Left ventricle myocardium superior (tissue), 1 donor: ENCODE measurements at places on chromosomes 5 and 9. TPM values are rescaled to one million over a fixed set of nuclear protein-coding genes. Genes with fewer than 3 reads are reported as not detected.

The GBGT1 gene
- total RNA-seq = 6.2 TPM

GRCh38 chr9:72134801-72135200 is 14.4 kb upstream of the GDA start:
- no peak for DNase-seq

GRCh38 chr5:158821331-158821730 is 278.4 kb downstream of the EBF1 start:
- DNase-seq = no peak

DNA sequence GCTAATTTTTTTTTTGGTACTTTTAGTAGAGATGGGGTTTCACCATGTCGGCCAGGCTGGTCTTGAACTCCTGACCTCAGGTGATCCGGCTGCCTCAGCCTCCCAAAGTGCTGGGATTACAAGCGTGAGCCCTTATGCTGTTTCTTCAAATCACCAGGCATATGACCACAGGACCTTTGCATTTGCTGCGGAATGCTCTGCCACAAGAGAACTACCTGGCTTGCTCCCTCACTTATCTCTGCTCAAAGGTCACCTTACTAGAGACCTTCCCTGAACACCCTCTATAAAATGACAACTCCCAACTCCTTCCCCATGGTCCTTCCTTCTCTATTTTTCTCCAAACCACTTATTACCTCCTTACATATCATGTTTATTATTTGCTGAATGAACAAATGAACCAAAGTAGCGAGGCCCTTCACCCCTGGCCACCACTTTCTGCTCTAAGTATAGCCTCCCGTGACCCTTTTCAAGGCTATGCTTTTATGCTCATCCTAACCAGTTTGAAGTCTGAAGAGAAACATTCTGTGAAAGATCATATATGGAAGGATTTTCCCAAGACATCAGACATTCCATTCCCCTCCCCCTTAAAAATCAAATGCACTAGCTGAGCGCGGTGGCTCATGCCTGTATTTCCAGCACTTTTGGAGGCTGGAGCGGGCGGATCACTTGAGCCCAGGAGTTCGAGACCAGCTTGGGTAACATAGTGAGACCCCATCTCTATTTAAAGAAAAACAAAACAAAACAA is 1.3 kb downstream of the ZER1 start:
- no peak for DNase-seq

DNA sequence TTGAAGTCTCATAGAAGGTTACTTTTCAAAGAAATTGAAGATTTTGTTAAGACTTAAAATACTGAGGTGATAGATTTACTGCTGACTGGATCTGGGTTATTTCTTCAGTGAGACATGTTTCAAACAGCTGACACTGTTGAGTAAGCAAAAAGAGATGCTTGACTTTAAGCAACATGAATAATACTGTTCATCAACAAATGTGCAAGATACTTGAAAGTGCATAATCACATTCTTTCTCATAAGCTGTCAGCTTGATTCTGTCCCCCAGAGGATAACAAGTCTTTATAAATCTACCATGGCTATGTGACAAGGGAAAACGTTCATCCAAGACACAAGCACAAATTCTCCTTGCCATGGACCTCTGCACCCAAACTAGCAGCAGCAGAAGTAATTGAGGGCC is 260.1 kb upstream of the CDH18 start:
- no peak for DNase-seq

The RAB3C gene
- 0.84 TPM for total RNA-seq

- no peak for DNase-seq
Observed at GRCh38 chr5:39194466-39195136, 24.8 kb downstream of the FYB1 start.

GRCh38 chr5:75498208-75498777 is 13.1 kb downstream of the CERT1 start:
- no peak for DNase-seq

DNA sequence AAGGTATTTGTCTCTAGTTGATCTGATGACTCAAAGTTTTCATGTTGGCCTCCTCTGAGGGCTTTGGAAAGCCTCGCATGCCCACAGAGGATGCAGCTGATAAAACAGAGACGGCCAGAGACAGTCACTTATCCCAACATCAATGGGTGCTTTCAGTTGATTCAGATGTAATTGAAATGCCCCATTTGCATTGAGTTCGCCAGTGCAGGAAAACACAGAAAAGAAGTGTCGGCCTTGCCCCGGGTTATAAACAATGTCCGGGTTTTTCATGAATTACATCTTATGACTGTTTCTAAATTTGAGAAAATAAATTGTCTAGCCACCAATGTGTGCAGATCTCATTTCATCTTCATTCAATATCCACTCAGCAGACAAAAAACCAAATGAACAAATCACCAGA is 42.2 kb upstream of the ICE1 start:
- no peak for DNase-seq

DNA sequence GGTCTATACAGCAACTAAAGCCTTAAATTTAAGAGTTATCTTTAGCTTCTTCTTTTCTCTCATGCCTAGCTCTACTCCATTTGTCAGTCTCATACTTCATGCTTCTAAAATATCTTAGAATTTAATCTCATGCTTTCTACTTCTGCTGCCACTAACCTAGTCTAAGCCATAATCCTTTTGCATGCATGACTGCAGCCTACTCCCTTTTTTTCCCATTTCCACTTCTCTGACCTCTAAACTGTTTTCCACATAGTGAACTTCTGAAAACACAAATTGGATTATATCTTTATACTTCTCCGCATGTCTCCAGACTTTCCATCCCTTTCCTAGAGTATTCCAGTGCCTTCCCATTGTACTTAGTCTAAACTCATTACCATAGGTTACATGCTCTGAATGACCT is 193.0 kb downstream of the XRCC4 start:
- DNase-seq = no peak

DNA sequence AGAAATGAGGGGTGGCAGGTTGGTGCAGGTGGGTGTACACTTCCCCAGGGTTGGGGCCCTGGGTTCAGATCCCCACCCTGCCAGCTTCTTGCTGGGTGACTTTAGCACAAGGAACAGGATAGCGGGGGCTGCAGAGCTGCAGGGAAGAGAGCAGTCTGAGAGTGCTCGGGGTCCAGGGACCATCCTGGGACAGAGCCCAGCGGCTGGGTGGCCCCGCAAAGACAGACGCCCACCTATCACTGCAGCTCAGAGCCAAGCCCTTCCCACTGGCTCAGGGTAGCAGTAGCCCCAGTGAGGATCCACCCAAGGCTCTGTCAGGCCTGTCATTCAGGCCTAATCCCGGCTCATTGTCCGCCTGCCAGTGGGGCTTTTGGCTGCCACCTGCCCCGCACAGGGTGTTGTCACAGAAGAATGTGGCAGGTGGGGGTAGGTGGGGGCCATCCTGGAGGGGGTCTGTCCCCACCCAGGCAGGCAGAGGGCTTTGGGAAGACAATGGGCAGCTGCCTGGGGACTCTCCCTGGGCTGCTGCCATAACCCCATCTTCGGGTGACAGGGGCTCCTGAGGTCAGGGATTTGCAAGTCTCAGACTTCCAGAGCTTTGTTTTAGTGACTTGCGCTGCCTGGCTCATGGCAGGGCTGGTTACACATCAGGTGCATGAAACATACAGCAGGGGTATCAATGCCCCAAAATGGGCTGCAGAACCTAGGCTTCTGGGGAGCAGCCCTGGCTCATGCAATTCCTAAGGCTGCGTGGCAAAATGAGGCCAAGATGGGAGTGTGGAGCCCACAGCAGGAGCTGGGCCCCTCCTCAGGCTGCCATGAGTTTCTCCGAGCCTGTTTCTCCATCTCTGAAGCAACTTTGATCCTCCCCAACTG is 52.1 kb downstream of the BARX1 start:
- DNase-seq = no peak

DNA sequence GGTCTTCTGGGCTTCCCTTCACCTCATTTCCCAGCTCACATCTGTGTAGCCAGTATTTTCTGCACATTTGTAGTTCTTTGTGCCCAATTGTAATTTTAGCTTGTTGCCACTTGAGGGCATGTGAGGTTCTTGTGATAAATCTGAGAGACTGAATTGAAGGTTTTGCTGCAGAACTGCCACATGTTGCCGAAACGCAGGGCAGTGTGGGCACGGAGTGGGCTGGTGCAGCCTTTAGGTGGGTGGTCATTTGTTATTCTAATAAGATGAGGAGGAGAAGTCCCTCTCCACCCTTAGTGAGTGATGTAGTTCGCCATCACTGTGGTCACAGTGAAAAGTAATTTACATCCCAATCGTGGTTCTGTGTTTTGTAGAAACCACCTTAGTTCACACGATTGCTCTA is 21.2 kb downstream of the OTULIN start:
- DNase-seq = no peak

The MSMP gene
- not detected for total RNA-seq

The SOWAHA gene
- 0.17 TPM for total RNA-seq

The ZNF354C gene
- total RNA-seq = 5.4 TPM

The PCDH12 gene
- total RNA-seq = 11.1 TPM

DNA sequence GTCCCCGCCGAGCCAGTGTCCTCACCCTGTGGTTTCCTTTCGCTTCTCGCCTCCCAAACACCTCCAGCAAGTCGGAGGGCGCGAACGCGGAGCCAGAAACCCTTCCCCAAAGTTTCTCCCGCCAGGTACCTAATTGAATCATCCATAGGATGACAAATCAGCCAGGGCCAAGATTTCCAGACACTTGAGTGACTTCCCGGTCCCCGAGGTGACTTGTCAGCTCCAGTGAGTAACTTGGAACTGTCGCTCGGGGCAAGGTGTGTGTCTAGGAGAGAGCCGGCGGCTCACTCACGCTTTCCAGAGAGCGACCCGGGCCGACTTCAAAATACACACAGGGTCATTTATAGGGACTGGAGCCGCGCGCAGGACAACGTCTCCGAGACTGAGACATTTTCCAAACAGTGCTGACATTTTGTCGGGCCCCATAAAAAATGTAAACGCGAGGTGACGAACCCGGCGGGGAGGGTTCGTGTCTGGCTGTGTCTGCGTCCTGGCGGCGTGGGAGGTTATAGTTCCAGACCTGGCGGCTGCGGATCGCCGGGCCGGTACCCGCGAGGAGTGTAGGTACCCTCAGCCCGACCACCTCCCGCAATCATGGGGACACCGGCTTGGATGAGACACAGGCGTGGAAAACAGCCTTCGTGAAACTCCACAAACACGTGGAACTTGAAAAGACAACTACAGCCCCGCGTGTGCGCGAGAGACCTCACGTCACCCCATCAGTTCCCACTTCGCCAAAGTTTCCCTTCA is 1.4 kb downstream of the GLIS3 start:
- DNase-seq = peak; percentile 41

DNA sequence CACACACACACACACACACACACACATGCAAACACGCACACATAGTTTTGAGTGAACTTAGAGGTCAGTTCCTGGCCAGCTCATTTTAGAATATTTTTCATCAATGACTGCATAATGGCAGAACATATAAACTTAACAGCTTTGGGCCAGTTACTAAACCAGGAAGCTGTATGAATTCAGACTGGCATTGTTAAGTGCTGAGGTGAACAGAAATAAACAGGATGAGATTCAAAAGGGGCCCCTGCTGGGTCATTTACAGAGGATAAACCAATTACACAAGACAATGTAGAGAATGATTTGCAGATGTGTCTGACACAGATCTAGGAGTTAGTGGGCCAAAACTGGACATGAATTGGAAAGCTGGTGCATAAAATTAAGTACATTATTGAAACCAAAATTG is 44.6 kb downstream of the MARCHF11 start:
- DNase-seq = no peak

The CAVIN4 gene
- 71.6 TPM for total RNA-seq
